ENCODE measurements at places on chromosomes 4 and X.

- DNase-seq = no peak
Observed at GRCh38 chr4:17646693-17647092, 32.3 kb downstream of the MED28 start.

DNA sequence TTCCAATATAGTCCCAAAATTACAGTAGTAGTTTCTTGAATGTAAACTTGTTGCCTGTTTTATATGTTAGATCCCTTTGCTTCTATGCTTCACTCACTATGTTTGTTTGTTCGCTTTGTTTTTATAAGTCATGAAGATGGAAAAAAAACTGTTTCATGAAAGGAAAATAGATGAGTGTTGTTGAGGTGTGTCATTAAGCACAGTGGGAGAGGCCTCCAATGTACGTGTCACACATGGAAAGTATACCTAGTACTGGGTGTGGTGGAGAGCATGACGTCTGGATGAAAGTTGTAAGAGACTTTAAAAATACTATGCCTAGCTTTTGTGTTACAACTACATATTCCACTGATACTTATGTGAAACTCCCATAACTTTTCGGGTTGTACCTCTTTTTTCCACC, 28.4 kb downstream of the PLS3 start:
- no peak for DNase-seq

DNA sequence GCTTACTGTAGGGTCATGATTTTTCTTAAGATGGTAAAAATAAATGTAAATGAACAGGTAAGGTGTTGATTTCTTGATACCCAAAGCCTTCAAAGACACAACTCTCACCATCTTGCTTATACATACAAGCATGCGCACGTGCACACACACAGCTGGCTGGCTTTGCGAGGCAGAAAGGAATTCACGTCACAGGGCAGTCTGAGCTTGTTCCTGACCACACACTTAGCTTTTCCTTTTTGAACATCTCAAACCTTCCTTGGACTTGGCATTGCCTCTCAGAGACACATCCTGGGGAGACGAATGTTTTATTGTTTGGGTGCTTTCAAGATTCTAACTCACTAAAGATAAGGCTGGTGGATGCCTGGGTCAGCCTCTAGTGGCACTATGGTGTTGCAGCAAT, 175.0 kb downstream of the NHS start:
- no peak for DNase-seq

GRCh38 chr4:2935762-2936743, 27.2 kb downstream of the NOP14 start:
- DNase-seq = peak; percentile 35

DNA sequence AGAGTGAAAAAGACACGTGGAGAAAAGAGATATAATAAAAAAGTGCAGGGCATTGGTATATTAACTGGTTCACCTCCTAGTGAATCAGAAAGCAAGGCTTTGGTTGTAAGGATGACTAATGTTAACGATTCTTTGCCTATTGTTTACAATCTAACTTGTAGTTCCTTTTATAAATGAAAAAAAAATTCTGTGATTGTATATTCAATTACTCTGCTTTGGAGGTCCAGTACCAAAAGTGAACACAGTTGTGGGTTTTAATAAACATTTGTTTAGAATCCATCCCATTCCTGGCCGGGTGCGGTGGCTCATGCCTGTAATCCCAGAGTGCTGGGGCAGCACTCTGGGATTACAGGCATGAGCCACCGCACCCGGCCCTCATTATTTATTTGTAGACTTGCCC, 36.9 kb upstream of the PRSS12 start:
- no peak for DNase-seq

DNA sequence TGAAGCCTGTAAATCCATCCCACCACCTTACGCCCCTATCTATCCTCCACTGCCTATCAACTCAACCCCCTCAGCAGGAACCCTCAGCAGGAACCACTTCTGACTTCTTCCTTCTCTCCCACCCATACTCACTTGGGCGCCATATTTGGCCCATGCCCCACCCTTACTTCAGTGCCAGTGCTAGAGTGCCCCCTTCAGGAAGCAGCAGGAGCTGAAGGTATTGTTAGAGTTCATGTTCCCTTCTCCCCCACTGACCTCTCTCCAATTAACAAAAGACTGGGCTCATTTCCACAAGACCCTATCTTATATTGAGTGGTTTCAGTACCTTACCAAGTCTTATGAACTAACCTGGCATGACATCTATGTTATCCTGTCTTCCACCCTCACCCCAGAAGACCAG, 363.1 kb upstream of the SLIT2 start:
- DNase-seq = peak; percentile 1

DNA sequence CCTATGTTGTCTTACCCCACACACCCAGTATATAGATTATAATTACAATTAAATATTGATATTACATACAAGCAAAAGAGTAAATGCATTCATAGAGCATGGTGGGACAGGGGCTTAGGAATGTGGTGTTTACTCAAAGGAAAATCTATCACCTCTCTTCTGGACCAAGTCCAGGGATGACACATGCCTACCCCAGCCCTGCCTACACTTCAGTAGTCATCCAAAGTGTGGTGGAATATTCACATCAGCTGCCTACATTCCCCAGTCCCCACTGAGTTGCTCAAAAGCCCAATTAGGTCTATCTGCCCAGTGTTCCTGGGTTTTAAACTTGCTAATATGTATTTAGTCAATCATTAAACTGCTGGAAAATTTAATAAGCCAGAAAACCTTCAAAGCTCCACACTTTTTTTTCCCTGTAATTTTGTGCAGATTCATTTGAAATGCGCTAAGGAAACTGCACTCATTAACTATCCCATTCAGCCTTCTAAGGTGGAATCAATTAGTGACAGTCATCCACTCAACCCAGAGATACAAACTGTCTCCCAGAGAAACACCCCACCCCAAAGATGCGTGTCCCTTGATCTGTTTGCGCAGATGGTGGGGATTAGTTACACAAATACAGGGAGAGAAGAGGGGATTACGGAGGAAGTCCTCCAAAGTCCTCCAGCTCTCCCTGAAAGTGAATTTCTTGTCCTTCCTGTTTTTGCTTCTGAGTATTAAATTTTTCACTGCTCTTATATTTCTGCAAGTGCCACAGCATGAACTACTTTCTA, 91.7 kb upstream of the KDR start:
- no peak for DNase-seq

- no peak for DNase-seq
Observed at GRCh38 chr4:23855912-23856605, 33.8 kb downstream of the PPARGC1A start.

GRCh38 chr4:83536362-83537272, 709 bp downstream of the GPAT3 start:
- DNase-seq = no peak

- DNase-seq = no peak
Observed at GRCh38 chrX:17741123-17741511, 3.8 kb downstream of the SCML1 start.

- no peak for DNase-seq
Observed at GRCh38 chr4:30538794-30539193, 181.4 kb upstream of the PCDH7 start.

DNA sequence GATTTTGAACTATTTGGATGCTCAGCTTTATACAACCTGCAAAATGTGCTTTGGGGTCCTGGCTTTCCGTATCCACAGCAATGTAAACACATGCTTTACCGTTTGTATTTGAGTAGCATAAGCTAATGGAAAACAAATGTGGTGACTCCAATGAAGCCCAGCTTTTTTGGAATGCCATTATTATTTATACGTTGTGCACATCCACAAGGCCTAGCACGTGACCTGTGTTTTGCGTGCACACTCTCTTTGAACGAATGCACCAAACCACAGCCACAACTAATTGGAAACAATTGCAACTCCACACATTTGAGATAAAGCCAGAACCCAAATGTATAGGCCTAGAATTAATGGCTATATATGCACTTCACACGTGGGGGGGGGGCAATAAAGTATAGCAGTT, 189.5 kb upstream of the GPC4 start:
- no peak for DNase-seq

- peak; percentile 74 for DNase-seq
Observed at GRCh38 chrX:41449615-41450014, 2.5 kb downstream of the NYX start.

- peak; percentile 88 for DNase-seq
Observed at GRCh38 chr4:116016201-116016600, 902.8 kb upstream of the NDST4 start.

DNA sequence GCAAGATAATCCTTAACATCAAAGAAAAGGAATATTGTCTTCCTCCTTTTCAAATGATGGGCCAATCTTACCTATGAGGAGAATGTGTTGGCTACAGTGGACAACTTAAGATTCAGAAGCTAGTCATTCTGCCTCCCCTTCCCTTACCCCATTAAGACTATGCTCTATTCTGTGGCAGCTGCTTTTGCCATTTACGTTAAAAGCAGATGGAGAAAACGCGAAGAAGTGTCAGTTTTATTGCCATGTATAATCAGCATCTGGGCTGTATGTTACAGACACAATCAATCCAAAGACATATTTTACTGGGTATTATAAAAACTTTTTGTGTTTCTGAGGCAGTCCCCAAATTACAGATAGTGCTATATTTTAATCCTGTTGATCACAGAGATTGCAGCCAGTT, 196.1 kb upstream of the PACRGL start:
- DNase-seq = no peak

GRCh38 chr4:2441393-2442174, 22.8 kb downstream of the CFAP99 start:
- peak; percentile 88 for DNase-seq

GRCh38 chr4:23889391-23889790, 456 bp downstream of the PPARGC1A start:
- DNase-seq = no peak

DNA sequence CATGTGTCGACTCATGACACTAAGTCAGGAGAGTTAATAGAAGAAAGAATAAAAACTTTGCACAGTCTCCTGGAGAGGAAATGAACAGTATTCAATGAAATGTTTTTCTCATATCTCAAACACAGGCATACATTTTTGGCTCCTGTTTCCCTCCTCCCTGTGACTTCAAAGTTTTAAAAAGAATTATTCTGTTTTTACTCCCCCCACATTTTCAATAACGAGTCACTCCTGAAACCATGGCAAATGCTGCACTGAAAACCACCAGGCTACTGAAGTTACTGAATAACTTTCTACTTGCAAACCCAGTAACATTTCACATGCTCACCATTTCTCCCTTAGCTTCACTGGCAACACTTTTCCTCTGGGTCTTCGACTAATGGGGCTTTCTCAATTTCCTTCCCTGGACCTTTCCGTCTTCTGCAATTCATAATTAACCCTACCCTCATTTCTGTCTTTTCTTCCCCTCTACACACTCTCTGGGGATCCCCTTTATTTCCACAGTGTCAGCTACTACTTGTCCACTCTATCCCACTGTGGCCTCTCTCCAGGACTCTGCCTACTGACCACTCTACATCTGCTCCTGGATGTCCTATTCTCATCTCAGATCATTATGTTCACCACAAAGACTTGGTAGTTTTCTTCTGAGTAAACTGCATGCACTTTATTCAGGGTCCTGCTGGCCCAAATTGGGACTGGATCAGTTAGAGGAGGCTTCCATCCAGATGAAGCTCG, 225.8 kb upstream of the ETNPPL start:
- no peak for DNase-seq

DNA sequence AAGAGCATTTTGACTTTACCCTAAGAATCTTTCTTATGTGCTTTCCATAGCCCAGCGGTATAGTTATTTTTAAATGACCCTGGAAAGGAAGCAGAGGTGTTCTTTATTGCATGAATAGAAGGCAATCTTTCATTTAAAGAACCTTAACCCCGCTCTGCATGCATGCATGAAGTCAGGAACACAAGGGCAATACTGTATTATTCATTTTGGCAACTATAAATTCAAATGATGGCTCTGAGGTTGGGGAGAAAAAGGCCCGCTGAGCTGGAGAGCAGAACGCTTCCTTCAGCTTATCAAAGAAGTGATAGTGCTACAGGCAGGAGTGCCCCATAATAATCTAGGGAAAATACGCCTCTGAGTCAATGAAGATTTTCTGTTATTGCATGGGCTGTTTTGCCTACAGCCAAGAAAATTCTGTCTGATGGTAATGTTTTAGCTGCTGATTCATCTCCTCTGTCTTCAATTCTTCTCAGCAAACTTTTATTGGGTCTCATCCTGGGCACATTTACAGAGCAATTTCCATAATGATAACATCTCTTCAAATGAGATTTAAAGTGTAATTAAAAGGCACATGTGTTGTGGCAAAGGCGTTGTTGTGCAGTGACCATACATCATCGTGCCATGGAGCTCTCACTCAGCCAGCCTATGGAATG, 452.2 kb upstream of the FTHL17 start:
- DNase-seq = no peak

GRCh38 chr4:20268028-20268427, 16.3 kb downstream of the SLIT2 start:
- DNase-seq = no peak

- DNase-seq = no peak
Observed at GRCh38 chrX:136674270-136674985, 26.5 kb downstream of the CD40LG start.

DNA sequence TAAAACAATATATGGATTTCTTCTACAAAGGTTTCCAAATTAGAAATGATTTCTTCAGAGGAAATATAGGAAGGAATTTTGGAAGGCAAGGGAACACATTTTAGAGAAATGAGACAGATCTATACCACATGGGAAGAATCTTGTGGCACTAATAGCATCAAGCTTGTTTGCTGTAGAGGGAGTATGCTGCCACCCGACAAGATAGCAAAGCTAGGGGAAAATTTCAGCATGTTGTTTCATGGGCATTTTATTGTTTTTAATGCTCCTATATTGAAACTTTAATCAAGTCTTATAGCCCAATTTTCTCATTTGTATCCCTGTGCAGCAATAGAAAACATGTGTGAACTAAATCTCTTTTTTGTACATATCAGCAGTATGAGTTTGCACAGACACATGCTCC, 551.7 kb upstream of the INTU start:
- DNase-seq = no peak

- DNase-seq = no peak
Observed at GRCh38 chrX:11611965-11612364, 53.8 kb downstream of the ARHGAP6 start.

DNA sequence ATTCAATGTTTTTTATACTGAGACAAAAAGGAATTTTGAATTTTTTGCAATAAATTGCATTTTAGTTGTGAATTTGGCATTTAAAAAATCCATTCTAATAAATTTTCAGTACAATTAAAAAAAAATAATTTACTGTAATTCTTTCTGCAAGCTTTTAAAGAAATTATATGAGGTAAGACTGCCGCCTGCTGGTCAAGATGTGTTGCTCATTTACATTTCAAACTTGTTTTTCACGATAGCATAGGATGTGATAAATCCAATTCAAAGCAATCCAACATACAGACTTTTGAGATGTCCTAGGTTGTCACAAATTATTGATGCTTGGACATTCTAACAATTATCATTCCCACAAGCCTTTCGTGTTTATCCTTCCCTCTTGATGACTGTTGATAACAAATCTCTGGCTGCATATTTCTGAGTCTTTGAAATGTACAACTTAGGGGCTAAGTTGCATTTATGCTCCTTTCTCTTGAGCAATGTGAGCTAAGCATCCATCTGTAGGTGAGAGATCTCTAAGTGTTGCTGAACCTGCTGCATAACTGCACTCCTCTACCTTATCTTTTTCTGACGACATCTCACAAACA, 21.7 kb upstream of the MFAP3L start:
- DNase-seq = peak; percentile 86

GRCh38 chrX:133580625-133581024, 165.3 kb upstream of the GPC4 start:
- no peak for DNase-seq

GRCh38 chrX:45508454-45508853, 307.8 kb upstream of the DIPK2B start:
- DNase-seq = no peak

Measured in OCI-M1 (cell line).